Naive B cell (primary cell): ENCODE measurements at places on chromosomes 1 and 21. TPM values are rescaled to one million over a fixed set of nuclear protein-coding genes. Genes with fewer than 3 reads are reported as not detected.

DNA sequence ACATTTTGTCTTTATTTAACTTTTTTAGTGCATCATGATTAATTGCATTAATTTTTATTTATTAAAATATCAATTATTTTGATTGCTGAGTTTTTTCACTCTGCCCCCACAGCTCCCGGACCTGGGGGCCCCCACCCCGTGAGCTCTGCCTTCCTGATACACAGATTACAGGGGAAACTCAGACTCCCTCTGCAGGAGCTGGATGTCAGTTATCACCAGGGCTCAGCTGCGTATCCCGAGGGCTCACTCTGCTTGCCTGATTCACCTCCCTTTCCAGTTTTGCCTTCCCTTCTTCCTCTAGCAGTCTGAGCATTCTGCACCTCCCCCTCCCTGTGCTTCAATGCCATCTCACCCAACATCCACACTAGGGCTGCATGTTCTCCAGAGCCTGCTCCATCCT, 98.2 kb downstream of the ATP1A1 start:
- no peak for DNase-seq

- no peak for DNase-seq
Measured at GRCh38 chr21:33968080-33968994, 52.7 kb upstream of the ATP5PO start.

- DNase-seq, result no peak
Measured at GRCh38 chr1:203652724-203653461, 26.3 kb downstream of the ATP2B4 start.

CFAP410 gene
- polyA plus RNA-seq, result 28.2 TPM

SERPINC1 gene
- polyA plus RNA-seq, result not detected

LMOD1 gene
- not detected for polyA plus RNA-seq

PSRC1 gene
- 0.45 TPM for polyA plus RNA-seq

FAM72C gene
- polyA plus RNA-seq, result not detected

HPDL gene
- 0.86 TPM for polyA plus RNA-seq
